DMS79 treated with DMSO at 0.1 percent for 48 hours (cell line): ENCODE measurements at places on chromosomes 4 and X.

GRCh38 chr4:11675051-11675800 lies 246.5 kb upstream of the HS3ST1 start:
- DNase-seq, result no peak

DNA sequence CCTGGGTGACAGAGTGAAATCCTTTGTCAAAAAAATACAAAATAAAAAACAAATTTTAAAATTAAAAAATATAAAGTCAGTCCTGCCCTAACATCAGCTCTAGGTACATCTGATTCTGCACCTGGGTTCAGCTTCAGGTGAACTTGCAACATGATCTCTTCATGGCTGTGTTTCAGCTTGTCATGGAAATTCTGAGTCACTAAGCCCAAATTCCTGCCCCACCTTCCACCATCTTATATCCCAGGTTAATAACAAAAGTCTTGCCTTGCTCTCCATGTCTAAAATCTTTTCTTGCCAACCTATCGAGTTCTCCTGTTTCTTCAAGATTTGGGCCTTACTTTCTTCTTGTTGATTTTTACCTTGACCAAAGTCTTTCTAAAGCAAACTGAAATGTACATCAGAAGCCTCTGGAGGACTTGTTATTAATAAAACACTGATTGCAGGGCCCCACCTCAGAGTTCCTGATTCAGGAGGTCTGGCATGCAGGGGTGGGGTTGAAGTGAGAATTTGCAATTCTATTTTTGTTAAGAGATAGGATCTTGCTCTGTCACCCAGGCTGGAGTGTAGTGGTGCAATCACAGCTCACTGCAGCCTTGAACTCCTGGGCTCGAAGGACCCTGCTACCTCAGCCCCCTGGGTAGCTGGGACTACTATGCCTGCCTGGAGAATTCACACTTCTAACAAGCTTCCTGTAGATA lies 125.8 kb upstream of the VCX3A start:
- DNase-seq, result no peak

DNA sequence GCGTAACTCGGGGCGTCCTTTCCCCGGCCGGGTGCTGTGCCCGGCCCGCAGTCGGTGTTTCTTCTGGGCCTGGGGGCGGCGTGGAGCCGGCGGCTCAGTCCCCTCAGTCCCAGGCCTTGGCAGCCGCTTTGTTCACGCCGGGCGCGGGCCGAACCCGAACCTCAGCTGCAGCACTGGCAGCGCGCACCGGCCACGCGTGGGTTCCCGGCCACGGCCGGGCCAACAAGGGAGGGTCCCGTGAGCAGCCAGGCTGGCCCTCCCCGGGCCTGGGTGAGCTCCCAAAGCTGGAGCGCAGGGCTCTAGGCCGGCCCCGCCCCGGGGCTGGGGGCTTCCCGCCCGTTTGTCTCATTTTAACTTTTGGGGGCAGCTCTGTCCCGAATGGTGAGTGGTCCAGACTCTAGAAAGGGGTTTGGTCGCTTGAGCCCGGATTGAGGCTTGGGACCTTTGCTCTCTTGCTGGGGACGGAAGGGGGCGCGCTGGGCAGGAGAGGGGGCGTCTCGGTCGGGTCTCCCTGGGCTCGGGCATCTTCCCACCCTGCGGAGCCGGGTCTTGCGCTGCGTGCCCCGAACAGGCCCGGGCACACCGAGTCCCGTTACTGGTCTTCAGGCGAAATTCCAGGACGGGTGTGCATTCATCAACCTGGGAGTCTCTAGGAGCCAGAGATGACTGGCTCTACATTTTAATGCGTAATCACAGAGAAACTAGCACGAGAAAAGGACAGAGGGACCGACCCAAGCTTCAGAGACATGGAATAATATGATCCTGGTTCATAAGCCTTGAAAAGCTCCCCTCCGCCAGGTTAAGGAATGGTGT lies 177.1 kb downstream of the CBR4 start:
- no peak for DNase-seq

DNA sequence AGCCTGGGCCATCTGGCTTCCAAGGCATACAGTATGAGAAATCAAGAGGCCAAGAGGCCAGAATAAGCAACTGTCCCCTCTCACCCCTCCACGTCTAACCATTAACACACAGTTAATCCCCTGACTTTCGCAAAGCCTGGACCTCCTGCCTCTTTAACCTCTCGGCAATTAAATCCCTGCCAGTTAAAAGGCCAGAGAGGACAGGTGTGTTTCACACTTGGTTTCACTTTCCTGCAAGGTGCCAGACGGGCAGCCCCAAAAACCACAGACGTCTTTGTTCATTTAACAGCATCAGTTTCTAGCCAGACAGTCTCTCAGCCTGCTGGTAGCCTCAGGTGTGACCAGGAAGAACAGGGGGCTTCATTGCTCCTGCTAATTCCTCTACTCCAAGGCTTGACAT lies 91.1 kb upstream of the KIT start:
- peak; percentile 82 for DNase-seq

DNA sequence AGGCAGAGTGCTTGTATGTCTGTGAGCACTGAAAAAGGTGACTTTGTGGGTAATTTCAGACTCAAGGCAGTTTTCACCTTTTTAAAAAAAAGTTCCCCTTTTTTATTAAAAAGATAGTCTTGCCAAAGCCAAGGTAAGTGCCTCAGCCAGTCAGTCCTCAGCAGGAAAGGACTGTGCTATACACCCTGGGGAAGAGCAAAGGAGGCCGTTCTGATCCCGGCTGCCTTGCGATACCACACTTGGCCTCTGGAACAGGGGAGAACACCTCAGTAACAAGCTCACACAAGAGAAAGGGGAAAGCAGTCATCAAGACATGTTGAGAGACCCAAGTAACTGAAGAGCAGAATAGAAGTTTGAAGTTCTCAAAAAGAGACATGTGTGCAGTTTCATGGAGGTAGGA lies 541.7 kb downstream of the BCOR start:
- no peak for DNase-seq

DNA sequence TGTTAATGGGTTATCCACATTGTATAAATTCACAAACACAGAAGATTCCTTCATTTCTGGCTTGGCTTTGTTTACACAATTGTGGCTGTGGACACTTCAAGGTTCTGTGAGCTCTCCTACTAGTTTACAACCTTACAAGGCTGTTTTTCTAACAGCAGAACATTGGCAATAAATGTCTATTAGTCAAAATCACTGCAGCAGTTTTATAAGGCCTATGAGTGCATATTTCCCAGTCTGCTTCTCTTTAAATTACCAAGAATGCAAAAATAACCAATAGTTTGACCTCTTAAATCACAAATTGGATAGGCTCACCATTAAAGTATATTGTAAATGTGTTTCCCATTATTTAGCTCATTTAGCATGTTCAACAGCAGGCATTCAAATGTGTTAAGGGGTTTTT lies 239.2 kb downstream of the DKK2 start:
- no peak for DNase-seq

GRCh38 chrX:154748712-154749339 lies 2.1 kb downstream of the GAB3 start:
- peak; percentile 28 for DNase-seq

- DNase-seq, result no peak
Observed at GRCh38 chrX:96764864-96765263, 80.2 kb downstream of the DIAPH2 start.

- peak; percentile 50 for DNase-seq
Observed at GRCh38 chr4:13544606-13545393, 492 bp upstream of the NKX3-2 start.

DNA sequence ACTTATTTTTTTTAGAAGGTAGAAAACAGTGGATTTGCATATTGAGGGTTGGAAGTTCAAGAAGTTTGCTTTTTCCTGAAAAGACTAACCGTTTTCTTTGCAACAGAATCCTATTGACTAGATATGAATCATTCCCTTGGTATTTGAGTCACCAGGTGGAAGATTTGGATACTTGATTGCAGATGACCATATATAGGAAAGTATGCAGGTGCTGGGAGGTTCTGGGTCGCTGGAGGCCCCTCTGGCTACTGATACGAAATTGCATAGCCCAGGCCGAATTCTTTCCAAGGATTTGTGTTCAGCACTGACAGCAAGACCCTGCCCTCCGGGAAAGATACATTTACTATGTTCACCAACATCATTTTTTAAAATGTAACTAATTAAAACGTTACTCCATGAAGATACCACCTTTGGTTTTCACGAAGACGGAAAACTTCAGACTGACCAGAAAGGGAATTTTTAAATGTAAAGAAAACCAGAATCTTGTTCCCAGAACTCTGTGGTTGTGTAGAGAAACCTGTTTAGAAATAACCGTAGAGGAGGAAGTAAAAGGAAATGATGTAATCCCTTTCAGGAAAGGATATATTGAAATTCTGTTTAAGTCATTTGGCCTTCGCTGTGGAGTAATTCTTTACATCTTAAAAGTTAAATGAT lies 946 bp downstream of the ANXA3 start:
- peak; percentile 10 for DNase-seq

- no peak for DNase-seq
Observed at GRCh38 chr4:57044996-57045395, 65.2 kb downstream of the IGFBP7 start.

DNA sequence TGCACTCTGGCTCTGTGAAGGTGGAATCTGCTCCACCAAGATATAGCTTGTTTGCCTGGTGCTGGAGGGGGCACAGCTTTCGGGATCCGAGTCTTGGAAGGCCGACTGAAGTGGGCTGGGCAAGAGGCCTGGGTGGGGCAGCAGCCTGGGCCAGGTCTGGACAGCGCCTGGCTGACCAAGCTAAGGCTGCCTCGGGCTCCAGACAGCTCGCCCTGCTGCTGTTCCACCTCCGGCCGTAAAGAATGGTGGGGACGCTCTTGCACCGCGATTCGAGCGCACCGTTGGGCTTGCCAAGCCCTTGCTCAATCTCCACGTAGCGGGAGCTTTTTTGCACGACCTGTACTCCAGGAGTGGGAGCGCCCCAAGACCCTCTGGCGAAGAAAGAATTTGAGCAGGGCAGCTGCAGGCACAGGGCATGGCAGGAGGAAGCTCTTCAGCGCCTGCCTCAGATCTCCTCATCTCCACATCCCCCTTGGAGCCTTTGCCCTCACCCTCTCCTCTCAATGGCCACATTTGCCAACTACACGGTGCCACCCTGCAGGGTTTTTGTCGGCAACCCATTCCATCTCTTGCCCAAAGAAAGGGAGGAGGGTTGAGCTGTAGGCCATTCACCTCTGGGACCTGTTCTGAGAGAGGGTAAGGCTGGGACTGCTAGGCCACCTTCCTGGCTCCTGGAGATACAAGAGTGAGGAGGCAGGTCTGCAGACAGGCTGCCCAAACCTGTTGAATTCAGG lies 18.9 kb downstream of the CNGA2 start:
- DNase-seq, result peak; percentile 33

DNA sequence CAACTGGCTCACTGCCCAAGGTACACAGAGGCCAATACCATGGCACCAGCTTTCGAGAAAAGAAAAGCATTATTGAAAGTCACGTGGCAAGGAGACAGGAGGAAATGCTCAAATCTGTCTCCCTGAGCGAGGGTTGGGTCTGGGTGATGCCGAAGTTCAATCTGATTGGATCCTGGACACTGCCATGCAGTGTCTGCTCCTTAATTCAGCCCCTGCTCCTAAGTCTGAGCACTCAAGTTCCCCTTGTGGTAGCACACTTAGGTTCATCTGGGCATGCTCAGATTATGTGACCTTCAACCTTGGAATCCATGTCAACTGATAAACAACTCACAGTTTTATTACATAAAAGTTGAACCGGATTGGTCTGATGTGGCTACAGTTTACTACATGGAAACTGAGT lies 512.6 kb upstream of the GALNT7 start:
- DNase-seq, result no peak

GRCh38 chr4:165779950-165780670 lies 92.9 kb upstream of the TLL1 start:
- no peak for DNase-seq

- DNase-seq, result peak; percentile 83
Observed at GRCh38 chr4:85929961-85930665, 429.7 kb downstream of the MAPK10 start.

DNA sequence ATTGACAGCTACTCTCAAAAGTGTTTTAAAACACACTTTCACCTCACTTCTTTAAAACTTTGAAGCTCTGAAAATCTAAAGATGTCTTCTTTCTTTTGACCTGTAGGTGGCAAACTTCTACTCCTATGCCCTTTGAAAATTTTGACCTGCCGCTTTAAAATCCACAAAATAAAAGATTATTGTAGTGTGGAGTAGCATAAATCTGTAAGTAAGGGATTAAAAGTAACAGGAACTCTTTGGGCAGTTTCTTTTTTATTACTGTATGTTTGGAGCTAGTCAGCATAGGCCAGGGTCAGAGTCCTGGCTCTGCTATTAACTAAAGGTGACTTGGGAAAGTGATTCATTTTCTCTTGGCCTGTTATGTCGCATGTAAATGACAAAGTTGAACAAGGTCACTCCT lies 25.5 kb downstream of the BBS12 start:
- peak; percentile 0 for DNase-seq

- DNase-seq, result no peak
Observed at GRCh38 chr4:74625981-74626380, 168.3 kb downstream of the BTC start.

GRCh38 chr4:189001283-189001970 lies 862.2 kb downstream of the TRIML1 start:
- no peak for DNase-seq

- no peak for DNase-seq
Observed at GRCh38 chr4:71185037-71185436, 153.8 kb upstream of the SLC4A4 start.

- DNase-seq, result no peak
Observed at GRCh38 chr4:2846172-2846571, 2.5 kb downstream of the ADD1 start.

DNA sequence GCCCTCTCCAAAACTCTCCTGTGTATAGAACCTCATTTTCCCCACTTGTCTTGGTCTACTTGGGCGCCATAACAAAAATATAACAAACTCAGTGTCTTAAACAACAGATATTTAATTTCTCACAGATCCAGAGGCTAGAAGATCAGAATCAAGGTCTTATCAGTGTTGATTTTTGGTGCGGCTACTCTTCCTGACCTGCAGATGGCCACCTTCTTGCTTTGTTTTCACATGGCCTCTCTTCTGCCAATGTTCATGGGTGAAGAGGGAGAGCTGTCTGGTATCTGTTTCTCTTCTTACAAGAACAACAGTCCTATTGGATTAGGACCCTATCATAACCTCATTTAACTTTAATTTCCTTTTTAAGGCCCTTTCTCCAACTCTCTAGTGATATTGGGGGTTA lies 177.3 kb downstream of the PABPC4L start:
- DNase-seq, result no peak

- DNase-seq, result no peak
Observed at GRCh38 chr4:105343146-105343931, 130.5 kb downstream of the PPA2 start.

GRCh38 chr4:74503580-74503979 lies 58.6 kb downstream of the AREG start:
- DNase-seq, result no peak

- DNase-seq, result no peak
Observed at GRCh38 chr4:184536065-184536880, 61.9 kb upstream of the IRF2 start.

- DNase-seq, result no peak
Observed at GRCh38 chr4:26071688-26072087, 157.7 kb downstream of the SMIM20 start.
